IPS DF 6.9 (cell line): ENCODE measurements at places on chromosomes 5 and 9.

- no peak for DNase-seq
Observed at GRCh38 chr9:82820186-82820585, 242.8 kb downstream of the RASEF start.

DNA sequence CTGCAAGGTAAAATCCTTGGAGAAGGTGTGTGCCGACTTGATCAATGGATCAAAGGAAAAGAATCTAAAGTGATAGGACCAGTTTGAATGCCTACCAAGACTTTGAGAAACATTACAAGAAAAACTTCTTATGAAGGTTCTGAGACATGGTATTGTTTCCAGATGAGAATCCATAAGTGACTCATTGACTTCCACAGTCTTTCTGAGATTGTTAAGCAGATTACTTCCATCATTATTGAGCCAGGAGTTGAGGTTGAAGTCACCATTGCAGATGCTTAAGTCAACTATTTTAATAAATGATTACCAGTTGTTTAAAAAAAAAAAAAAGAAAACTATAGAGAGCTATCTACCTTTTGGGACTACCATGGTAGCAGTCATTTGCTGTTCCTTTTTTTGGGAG, 7.0 kb downstream of the LNPEP start:
- no peak for DNase-seq

GRCh38 chr9:129398101-129398960, 220.3 kb upstream of the IER5L start:
- DNase-seq = no peak

DNA sequence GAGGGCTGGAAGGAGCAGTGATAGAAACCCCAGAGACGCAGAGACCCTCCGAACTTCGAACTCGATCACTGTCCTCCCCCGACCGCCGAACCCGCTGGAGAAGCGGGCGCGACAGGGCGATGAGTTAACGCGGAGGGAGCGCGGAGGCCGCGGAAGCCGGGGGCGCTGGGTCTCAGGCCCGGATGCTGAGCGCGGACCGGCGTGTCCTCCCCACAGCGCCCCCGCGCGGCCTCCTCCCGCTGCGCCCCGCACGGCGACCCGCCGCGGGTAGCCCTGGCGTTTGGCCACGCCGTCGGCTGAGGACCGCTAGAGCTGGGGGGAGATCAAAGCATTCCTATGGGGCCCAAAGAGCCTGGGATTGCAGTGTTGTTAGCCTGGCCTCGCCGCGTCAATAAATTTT, 7.7 kb upstream of the DMRT2 start:
- DNase-seq = no peak

DNA sequence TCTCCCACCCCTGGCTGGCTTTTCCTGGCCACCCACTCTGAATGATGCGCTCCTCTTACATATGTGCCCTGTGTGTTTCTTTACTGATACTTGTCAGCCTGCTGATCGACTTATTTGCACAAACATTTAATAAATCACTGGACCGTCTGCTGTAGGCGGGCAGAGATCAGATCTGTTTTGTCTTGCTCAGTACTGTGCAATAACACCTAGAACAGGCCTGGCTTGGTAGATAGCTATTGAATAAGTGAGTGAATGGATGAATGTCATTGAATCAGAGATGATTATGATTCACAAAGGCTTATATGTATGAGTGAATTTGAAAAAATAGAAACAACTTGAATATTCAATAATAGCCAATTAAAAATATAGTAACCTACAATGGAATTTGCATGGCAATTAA, 165.1 kb downstream of the RGS3 start:
- no peak for DNase-seq

GRCh38 chr9:111108946-111109345, 70.7 kb upstream of the LPAR1 start:
- DNase-seq = no peak

DNA sequence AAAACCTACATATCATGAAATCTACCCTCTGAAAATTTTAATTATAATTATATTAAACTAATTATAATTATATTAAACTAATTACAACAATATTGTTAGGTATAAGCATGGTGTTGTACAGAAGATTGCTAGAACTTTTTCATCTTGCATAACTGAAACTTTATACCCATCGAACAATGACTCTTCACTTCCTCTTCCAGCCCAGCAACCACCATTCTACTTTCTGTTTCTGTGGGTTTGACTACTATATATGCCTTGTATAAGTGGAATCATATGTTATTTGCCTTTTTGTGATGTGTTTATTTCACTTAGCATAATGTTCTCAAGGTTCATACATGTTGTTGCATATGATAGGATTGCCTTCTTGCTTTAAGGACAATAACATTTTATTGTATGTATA, 274.2 kb upstream of the CCNH start:
- no peak for DNase-seq

GRCh38 chr5:74041913-74042312, 415.9 kb downstream of the ARHGEF28 start:
- DNase-seq = no peak

GRCh38 chr5:77170-77501, 14.8 kb upstream of the PLEKHG4B start:
- no peak for DNase-seq

DNA sequence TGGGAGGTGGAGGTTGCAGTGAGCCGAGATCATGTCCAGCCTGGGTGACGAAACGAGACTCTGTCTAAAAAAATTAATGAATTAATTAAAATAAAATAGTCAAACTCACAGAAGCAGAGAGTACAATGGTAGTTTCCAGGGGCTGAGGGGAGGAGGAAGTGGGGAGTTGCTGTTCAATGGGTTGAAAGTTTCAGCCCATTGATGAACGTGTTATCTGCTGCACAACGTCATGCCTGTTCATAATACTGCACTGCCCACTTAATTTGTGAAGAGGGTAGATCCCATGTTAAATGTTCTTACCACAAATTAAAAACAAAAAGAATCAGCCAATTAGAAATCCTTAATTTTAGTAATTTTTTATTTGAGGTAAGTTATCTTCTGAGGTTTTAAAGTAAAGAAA, 16.4 kb upstream of the RUFY1 start:
- DNase-seq = no peak

DNA sequence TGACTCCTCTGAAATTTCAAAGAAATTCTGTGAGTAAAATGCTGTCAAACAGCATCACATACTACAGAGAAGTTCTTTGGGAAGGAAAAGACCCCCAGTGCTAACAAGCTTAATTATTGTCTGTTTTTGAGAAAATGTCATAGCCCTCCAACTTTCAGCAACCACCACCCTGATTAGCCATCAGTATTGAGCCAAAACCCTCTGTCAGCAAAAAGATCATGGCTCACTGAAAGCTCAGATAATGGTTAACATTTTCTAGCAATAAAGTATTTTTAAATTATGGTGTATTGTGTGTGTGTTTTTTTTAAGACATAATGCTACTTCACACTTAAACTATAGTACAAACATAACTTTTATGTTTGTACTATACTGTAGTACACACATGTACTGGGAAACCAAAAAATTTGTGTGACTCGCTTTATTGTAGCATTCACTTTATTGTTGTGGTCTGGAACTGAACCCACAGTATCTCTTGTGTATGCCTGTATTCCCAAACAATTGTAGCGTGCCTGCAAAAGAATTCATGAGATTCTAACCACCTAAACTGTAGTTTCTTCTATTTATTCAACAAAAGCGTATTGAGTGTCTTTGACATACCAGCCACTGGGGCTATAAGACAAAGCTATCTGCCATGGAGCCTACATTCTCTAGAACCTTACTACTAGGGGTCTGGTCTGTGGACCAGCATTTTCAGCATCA, 31.6 kb downstream of the TLE4 start:
- DNase-seq = no peak

DNA sequence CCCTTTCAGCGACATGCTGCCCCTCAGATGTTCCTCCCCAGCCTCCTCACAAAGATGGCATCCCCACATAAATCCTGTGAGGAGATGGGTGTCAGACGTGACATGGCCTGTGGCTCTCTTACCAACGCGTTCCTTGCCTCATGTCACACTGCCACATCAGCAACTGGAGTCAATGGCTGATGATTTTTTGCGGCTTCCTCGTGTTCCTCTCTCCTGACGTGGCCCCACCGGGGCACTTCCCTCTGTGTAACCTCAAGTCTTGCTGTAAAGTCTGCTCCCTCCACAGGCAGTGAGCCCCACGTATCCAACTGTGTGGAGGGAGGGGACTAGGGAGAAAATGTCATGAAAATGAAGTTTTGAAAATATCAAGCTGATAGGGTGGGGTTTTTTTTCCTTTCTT, 53.2 kb upstream of the SHISAL2B start:
- DNase-seq = no peak

DNA sequence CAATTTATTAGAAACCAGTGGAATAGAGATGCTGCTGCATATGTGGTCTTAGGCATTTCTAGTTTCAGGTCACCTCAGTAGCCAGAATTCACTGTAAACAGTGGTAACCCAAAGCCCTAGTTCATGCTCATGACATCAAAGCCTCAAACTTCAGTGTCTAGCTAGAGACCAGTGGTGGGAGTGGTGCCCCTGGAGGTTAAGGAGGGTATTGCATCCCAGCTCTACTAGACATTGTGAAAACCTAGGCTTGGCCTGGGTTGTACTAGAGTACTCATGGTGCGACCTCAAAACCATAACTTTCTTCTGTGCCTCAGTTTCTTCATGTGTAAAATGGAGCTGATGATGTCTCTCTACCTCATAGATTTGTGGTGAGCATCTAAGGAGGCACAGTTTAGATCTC, 18.8 kb downstream of the COL5A1 start:
- no peak for DNase-seq
